IPS-NIHi11 (cell line): ENCODE measurements at places on chromosomes 6 and 20.

DNA sequence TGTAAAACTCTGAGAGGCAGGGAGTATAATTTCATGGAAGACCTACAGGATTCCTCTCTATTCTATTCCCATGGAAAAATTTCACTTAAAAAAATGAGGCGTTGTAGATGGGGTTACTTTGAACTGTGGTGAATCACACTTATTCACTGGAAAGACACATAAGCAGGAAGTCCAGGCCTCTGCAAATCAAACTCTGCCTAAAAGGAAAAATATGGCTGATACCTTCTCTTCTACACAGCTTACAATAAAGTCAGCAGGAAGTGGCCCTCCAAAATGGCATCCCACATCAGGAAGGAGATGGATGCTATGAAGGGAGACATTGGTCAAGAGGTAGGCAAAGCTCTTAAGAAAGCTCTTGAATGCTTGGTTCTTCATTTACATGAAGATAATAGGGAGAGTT lies 115.9 kb downstream of the FYN start:
- no peak for DNase-seq

DNA sequence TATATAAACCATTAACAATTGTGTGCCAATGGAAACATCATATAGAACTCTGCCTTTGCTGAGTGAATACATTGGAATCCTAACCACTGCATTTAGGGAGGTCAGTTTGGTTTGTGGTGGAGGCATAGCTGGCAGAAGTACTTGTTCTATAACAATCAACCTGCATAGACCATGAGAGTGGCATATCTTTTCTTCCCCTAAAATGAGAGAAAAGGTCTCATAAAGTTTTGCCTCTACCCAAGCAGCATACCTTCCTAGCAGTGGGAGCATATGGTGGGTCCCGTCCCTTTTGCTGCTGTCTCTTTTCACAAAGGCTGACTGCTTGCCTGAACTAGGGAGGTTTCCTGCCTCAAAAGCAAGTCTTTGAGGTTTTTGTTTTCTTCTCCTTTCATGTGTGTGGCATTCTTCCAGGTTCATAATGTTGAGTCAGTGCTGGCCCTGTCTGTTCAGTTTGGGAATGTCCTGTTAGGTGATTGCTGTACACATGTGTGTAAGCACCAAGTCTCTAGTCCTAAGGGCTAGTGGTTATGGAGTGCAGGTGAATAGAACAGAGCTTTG lies 61.2 kb upstream of the SUPT3H start:
- DNase-seq = no peak

- DNase-seq = no peak
These were observed 52.5 kb downstream of the NUDT3 start for GRCh38 chr6:34339971-34340370.

DNA sequence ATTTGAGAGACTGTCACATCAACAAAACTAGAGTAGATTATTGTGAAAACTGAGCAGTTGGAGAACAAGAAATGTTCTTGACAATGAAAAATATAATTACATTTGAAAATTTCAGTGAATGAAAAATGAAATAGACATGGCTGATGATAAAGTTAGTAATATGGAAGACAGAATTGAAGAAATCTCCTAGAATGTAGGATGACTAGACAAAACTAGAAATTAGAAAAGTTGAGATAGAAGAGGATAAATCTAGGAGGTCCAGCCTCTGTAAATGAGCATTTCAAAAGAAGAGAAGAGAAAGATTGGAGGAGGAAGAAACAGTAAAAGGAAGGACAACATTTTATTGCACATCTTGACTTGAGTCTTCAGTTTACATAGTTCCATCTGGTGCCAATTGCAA lies 178.7 kb downstream of the NFATC2 start:
- no peak for DNase-seq

DNA sequence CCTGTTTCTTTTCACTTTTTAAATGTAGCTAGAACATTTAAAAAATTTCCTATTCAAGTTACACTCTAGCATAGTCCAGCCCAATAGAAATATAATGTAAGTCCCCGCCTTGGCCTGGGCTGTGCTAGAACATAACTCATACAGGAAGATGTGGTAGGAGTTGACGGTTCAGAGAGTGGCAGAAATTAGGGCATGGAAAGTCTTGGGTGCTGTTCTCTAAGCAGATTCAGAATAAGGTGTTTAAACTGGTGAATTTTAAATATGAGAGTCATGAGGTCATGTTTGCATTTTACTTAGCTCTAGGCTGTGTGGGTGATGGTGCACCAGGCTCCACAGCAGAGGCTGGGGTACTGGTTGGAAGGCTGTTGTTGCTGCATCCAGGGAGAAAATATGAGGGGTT lies 256.5 kb downstream of the FARS2 start:
- no peak for DNase-seq

- no peak for DNase-seq
These were observed 234.7 kb downstream of the BTBD9 start for GRCh38 chr6:38404900-38405556.

DNA sequence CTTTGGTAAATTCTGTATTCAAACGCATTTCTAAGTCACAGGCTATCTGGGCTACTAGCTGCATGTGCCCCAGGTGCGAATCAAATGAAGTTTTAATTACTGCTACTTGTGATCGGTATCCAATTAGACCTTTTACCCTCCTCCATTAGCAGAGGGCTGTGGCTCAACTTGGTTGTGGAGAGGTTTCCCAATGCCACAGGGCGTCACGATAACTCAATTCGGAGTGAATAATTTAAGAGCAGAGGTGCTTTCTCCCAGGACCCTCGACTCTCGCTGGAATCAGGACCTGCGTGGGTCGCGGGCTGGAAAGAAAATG lies 640 bp downstream of the SAYSD1 start:
- DNase-seq = no peak

- DNase-seq = no peak
These were observed 60.0 kb downstream of the CNKSR3 start for GRCh38 chr6:154450498-154450897.

DNA sequence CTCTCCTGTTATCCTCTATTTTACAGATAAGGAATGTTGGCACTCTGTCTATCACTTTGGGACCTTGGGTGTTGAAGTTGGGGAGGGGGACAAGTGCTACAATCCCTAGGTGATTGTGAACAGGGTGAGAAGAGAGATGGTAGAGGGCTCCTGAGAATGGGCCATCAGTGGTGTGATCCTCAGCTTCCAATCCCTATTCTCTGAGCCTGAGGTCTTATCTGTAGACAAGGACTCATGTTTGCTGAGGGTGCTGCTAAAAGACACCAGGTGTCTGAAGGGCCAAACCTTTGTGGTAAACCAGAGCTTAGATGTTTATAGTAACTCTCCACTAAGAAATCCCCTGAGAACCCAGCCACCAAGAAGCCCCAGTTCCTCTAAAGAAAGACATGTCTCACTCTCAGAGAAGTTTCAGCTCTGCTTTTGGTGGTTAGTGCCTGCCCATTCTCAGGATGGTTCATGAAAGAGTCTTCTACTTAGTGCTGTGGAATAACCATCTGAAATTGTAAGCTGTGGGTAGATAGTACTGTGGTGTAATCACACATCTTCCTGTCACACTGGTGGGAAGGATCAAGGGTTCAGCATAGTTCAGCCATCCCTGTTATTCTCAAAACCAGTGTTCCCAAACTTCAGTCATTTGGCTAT lies 58.2 kb upstream of the IL20RA start:
- no peak for DNase-seq

DNA sequence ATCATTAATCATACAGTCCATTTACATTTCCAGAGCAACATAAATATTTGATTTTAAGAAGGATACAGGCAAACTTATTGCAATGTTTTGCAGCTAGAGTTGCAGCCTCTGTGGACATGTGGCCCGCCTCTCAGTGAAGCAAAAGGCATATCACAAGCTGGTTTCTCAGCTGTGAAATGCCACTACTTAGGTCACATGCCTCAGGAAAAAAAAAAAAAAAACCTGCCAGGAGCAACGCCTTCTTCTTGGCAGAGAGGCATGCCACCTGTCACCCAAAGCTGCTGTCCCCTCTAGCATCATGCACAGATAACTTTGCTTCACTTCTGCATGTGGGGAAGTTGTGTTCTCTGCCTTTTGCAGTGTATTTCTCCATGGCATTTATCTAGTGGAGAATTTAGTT lies 18.5 kb downstream of the GRM1 start:
- DNase-seq = no peak

DNA sequence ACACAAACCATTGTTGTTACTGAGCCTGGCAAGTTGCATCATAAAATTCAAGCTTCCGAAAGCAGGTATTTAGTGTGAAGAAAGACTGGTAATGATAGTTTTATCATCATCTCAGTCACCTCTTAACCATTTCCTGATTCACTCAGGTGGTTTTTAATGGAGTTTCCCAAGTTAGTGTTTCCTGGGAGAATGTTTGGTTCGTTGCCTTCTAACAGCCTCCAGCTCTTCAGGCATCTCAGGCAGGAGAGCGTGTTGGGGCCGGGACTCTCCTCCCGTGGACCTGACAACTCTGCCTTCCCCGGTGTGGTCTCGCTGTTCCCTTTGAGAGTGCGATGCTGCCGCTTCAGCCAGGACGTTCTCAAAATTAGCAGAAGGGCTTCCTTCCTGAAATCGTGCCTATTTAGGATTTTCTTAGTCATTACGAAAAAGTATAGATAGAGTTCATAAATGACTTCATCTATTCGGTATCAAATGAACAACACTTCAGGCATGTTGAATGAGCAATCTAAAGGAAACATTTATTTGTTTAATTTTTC lies 105.0 kb upstream of the QKI start:
- DNase-seq = no peak

GRCh38 chr20:39057143-39057542 lies 95.0 kb downstream of the DHX35 start:
- DNase-seq = no peak

GRCh38 chr6:80541181-80541580 lies 434.7 kb downstream of the BCKDHB start:
- DNase-seq = no peak

- peak; percentile 52 for DNase-seq
These were observed 8.9 kb downstream of the VSTM2L start for GRCh38 chr20:37911838-37912281.

GRCh38 chr6:15305909-15306308 lies 60.0 kb downstream of the JARID2 start:
- no peak for DNase-seq

DNA sequence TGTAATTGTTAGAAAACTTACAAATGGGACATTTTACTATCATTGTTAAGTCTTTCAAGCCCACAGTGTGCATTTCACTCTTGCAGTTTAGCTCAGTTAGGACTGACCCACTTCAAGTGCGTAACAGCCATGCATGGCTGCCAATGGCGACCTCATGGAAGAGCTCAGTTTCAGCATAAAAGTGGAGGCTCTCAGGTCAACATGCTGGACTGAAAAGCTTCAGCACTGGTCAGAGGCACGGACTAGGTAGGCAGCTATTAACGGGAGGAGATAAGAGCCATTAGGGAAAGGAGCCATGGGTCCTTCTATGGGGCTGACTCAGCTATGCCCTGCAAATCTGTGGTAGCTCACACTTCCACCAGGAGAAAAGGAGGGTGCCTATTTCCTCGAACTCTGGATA lies 101.8 kb downstream of the TTLL2 start:
- no peak for DNase-seq

GRCh38 chr6:75546381-75546780 lies 52.8 kb upstream of the FILIP1 start:
- no peak for DNase-seq

GRCh38 chr6:161411265-161411944 lies 137.5 kb upstream of the AGPAT4 start:
- DNase-seq = no peak
